ENCODE measurements at places on chromosomes 1 and 21.

GRCh38 chr1:183879494-183879893 lies 74.6 kb downstream of the RGL1 start:
- no peak for DNase-seq

- no peak for DNase-seq
Measured at GRCh38 chr1:201989354-201990128, 7.1 kb downstream of the RNPEP start.

- no peak for DNase-seq
Measured at GRCh38 chr1:225300381-225300780, 127.5 kb downstream of the LBR start.

DNA sequence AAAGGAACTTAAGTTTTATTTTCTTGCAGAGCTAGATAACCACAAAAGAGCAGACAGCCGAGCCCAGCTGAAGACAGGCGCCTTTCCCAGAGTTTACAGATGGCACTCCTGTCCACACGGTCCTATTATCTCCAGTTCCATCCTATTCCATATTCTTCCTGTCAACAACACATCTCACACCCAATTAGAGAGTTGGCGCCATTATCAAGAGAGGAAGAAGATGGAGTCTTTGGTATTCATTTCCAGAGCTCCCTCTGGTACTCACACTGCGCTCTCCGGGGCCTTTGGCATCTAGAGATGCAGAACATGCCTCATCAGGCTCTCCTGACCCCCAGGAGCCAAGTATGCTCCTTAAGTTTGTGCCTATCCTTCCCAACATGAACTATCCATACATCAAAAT lies 43.3 kb upstream of the SIPA1L2 start:
- no peak for DNase-seq

GRCh38 chr1:204852854-204853253 lies 17.8 kb upstream of the NFASC start:
- DNase-seq = no peak

GRCh38 chr1:225597926-225598575 lies 54.9 kb downstream of the ENAH start:
- DNase-seq = no peak

- DNase-seq = no peak
Measured at GRCh38 chr1:219813294-219813693, 115.1 kb downstream of the SLC30A10 start.

DNA sequence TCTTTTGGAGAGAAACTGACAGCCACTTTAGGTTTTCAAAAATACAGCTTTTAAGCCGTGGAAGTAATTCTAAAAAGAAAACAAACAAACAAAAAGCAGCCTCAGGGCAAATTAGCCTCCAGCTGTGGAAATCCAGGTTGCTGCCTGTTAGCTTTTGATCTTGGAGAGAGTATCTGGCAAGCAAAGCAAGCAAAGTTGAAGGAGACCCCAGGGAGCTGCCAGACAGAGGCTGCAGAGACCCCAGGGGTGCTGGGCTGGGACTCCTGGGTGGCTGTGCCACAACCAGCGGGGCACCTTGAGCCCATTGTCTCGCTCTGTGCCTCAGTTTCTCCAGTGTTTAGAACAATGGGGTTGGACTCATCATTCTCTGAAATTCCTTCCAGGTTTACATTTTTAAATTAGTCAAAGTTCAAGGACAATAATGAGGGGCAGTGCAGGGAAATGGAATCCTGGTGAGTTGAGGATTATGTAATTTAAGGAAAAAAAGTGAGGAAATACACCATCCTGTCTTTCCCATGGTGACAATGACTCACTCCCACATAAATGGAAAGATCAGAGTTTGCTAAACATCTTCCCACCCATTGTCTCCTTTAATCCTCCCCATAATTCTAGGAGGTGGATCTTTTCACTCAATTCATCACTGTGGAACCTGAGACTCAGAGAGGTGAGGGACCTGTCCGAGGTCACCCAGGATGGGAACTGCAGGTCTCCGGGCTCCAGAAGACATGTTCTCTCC lies 480.5 kb downstream of the MATN1 start:
- DNase-seq = no peak

- no peak for DNase-seq
Measured at GRCh38 chr1:230102046-230102445, 35.0 kb downstream of the GALNT2 start.

DNA sequence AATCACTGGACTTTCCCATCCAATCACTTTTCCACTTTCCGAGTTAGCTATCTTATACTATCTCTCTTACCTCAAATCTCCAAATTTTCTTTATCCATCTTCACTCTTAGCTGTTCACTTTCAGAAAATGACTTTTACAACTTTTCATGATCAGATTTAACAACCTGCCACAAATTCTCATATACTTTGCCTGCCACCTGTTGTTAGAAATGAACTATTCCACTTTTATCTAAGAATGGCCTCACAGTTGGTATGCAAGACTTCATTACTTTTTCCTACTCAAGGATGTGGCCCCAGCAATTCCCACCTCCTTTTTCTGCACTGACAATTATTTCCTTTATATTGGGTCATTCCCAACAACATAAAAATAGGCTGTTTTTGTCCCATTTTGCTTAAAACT lies 93.6 kb upstream of the DEPDC1 start:
- no peak for DNase-seq

GRCh38 chr1:186699519-186699918 lies 19.3 kb upstream of the PTGS2 start:
- no peak for DNase-seq

DNA sequence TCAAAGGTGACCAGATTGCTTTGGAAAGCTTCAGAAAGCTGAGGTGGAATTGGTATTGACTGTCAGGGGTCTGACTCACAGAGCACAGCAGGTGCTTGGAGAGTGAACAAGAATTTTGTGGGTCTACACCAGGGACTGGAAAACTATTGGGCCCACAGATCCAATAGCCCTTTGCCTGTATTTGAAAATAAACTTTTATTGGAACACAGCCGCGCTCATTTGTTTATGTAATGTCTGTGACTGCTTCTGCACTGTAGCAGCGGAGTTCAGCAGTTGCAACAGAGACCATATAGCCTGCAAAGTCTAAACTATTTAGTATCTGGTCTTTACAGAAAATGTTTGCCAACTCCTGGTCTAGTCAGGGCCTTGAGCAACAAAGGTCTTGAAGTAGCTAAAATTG lies 315.6 kb downstream of the NFIA start:
- no peak for DNase-seq

DNA sequence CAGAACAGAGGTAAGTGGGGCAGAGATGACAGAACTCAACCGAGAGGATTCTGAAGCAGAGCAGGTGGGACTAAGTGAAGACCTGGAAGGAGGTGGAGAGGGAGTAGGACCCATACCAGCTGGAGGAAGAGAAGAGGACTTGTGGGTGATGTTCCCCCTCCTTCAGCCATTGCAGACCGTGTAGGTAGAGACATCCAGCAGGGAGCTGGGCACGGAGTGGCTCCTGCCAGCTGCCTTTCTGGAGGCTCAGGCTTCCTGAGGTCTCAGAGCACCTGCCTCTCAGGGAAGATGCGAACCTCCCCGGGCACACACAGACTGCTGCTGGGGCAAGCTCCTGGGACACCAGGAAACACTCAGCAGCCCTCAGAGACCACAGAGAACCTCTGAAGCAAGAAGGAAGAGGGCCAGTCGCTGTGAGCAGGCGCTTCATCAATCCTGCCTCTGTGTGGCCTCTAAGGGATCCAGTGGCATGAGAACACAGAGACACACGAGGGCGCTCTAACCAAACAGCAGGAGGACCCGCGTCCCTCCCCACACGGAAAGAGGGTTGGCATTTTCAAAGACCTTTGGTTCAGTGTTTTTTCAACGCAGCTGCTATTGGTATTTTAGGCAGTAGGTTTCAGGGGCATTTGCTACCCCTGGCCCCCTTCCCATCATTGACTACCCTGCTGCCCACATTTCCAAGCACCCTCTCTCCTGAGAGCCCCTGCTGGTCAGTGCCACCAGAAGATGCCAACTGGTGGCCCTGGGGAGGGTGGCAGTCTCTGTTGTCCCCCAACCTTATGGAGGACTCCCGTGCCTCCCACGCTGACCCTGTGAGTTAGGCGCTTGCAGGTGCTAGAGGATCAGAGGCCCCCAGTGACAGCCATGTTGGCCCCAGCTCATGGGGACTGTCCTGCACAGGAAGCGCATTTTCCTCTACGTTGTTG lies 89.6 kb upstream of the EDN2 start:
- peak; percentile 85 for DNase-seq

- no peak for DNase-seq
Measured at GRCh38 chr1:226846786-226847185, 23.6 kb upstream of the PSEN2 start.

DNA sequence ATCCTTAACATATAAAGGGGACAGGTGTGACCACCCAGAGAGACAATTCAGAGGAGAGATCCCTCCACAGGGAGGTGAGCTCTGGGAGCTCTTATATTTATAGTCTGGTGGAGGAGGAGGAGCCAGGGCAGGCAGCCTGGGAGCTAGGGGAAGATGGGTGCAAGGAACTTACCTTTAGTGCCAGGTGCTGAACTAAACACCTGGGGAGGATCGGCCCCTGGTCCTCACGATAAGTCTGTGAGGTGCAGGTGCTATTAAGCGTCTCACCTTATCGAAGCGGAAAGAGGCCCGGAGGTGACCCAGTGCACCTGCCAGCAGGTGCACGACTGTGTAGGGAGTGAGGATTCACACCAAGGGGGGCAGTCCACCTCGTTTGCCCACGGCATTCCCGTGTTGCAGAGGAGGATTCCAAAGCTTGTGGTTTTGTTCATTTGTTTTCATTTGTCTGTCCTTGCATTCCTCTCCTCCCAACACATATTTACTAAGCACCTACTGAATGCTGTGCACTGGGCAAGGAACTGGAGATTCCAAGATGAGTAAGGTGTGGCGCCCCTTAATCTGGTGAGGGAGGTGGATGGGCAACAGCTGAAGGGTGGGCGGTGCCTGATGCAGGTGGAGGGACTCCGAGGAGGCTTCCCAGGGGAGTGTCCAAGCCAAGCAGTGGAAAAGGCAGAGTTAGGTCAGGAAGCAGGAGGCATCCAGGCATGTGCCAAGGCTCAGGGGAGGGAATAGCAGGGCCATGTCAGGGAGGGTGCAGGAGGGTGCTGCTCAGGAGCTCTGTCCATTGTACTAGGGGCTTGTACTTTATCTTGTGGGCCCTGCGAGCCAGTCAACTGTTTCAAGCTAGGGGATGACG lies 11.5 kb downstream of the ARHGEF10L start:
- DNase-seq = no peak

DNA sequence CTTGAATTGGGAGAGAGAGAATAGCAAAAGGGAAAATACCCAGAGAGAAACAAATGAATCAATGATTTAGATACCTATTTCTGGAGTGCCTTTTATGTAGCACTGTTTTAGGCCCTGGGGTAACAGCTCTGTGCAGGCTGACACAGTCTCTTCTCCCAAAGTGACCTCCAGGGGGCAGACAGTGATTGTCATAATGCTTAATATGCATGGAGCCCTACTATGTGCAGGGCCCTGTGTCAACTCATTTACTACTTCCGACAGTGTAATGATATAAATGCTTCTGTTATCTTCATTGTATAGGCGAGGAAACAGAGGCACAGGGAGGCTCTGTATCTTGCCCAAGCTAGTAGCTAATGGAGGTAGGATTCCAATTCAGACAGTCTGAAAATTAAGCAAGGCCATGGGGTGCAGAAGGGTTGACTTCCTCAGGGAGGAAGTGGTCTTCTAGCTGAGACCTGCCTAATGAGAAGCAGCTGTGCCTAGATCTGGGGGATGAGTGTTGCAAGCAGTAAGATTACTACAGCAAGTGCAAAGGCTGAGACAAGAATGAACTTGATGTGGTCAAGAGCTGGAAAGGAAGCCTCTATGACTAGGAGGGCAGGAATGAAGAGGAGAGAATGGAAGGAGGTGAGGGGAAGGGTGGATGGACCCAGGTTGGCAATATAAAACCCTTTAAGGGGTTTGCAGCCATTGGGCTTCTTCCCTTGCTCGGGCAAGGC lies 16.2 kb upstream of the SERINC2 start:
- no peak for DNase-seq

GRCh38 chr1:200896531-200897196 lies 2.0 kb downstream of the INAVA start:
- no peak for DNase-seq

DNA sequence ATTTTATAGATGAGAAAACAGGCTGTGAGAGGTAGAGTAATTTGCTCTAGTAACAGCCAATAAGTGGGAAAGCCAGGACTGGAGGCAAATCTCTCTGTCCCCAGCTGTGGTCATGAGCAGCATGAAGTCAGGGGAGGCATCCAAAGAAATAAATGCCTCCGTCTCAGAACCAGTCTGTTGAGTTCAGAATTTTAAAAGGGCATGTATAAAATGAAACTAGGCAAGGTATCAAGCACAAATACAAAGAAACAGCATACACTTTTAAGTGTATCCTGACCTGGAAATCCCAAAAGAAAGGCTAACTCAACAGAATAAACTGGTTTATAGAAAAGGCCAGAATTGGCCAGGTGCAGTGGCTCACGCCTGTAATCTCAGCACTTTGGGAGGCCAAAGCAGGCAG lies 120.0 kb upstream of the B3GALT2 start:
- DNase-seq = no peak
